ENCODE measurements at places on chromosomes 6 and 20.

DNA sequence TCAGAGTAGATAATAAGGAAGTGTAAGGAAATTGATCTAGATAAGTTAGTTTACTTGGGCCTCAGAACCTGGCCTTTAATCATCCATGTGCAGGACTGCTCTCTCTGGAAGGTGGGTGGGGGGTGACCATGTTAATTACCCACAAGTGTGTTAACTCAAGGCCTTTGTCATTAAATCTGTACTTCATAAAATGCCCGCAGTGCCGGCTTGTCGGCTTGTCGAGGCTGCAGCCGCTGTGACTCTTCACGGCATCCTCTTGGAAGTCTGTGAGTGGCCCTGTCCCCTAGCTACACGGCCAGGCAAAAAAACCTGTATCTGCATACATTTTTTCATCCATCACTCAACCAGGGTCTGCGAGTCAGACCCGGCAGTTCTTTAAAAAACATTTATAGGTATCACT lies 70.9 kb upstream of the ASCC3 start:
- DNase-seq = no peak

- DNase-seq = no peak
Observed at GRCh38 chr6:8435845-8436168, 462 bp upstream of the SLC35B3 start.

DNA sequence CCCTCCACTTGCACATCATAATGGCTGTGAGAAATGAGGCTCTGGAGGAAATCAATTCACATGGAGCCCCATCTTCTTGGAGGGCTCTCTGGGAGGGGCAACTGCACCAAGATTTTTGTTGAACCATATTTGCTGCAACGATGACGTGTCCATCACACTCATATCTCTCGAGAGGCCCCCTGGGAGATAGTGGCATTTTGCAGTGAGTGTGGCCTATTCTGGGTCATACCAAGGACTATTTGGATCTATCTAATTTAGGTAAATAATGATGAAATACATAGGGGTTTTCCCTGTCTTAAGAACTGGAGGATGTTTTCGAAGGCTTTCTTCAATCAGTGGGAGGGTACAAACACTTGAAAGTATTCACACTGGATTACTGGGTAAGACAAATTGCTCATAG lies 31.6 kb downstream of the CNR1 start:
- DNase-seq = no peak

DNA sequence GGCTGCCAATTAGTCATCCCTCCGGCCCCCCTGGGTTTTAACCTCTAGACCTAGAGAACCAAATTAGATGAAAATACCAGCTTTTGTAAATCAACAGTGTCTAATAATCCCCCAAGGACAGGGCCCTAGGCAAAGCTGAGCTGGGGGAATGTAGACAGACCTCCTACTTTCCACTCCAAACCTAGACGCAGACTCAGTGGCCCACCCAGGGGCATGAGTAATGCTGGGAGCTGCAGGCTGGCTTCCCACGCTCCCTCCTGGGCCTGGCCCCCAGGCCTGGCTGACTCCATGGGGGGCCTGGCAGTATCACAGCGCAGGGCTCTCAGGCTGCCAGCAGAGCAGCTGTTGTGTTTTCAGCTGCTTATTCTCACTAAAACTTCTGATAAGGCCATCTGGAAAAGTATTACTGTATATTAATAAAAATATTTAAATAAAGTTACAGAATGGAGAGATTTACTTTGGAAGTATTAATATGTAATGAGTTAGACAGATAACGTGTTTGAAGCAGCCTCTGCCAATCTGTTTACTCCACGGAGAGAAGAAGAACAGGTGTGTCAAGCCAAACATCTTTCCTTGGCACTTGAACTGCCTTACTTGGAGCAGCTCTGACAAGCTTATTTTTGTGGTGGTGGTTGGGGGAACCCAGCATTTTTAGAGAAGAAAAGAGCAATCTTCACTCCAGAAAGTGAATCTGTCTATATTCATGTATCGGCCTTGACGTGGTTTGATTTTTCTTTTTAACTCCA lies 144.0 kb upstream of the AGPAT4 start:
- DNase-seq = no peak

GRCh38 chr20:52054123-52054522 lies 137.5 kb downstream of the ZFP64 start:
- DNase-seq = no peak

- no peak for DNase-seq
Observed at GRCh38 chr6:3077430-3077829, 9.1 kb downstream of the RIPK1 start.

- DNase-seq = no peak
Observed at GRCh38 chr6:93418033-93418407, 1.3 kb downstream of the EPHA7 start.

GRCh38 chr6:105251689-105252088 lies 71.9 kb upstream of the POPDC3 start:
- DNase-seq = no peak

All from stimulated activated CD4-positive, alpha-beta T cell treated with anti-CD3 and anti-CD28 coated beads, Interleukin-2, amount 100 ng/mL, for 4 hours (primary cell).